ENCODE measurements at places on chromosomes 7 and 10.

DNA sequence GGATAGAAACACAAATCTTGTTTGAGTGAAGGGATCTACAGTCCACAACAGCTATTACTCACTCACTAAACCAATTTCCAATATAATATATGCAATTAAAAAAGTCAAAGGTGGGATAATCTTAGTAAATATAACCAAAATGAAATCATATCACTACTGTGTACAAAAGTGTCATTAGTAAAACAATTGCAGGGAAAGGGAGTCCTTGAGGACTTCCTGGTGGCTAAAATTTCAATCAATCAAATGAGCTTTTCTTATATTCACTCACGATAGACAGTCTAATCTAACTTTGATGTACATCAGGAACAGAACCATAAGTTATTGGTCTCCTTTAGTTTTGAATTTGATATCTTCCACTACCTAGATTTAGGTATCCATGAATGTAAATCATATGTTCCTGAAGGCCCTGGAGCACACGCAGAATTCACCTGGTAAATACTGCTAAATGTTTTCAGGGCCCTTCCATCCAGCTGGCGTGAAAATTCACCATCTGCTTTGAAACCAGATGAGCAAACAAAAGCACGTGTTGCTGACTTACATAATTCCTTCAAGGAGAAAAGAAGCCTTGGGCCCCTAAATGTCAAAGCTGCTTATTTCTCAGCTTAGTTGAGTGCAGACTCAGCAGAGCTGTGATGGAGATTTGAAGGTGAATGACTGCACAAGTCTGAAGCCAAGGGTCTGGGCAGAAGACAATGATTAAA lies 159.3 kb upstream of the TMEM196 start:
- H3K36me3 ChIP-seq, result no peaks in the 10 kb centered on the region
- H3K27ac ChIP-seq, result no peak overlapping the region
- no peak for DNase-seq

DNA sequence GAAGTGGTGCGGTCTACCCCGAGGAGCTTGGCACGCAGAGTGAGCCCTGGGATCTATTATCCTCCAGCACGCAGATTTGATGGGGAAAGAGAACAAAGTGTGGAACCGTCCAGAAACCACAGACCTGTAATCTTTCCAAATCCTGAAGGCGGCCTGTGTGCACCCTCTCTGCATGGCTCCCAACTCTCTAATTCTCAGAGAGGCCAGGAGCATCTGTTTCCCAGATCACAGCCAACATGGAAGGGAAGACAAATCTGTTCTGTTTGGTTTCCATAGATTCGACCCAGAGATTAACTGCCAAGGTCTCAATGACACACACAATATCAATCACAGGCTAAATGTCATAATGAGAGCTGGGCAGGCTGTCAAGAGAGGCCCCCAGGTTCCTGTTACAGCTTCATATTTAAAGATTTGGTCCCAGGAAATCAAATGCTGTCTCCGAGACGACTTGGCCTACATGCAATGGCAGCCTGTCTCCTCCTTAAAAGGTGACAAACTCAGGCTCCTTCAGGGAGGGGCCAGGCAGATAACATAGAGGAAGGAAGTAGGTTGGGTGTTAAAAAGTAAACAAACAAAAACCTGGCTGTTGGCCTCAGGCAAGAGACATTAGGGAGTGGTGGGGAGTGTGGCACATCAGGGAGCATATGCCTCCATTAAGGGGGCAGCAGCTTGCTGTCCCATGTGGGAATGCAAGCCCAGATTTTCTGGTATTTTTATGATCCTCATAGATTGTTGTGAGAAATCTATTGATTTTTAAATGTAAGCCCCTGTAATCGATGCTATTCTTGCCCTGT lies 48.8 kb upstream of the SAMD8 start:
- no peaks in the 10 kb centered on the region for H3K27me3 ChIP-seq
- H3K27ac ChIP-seq, result no peak overlapping the region
- H3K36me3 ChIP-seq, result no peaks in the 10 kb centered on the region

- peaks cover 2% of the 10 kb centered on the region for H3K36me3 ChIP-seq
- H3K4me1 ChIP-seq, result peaks cover 4% of the 10 kb centered on the region
- H3K27ac ChIP-seq, result no peak overlapping the region
- no peak overlapping the region for H3K4me3 ChIP-seq
These were observed 147.9 kb upstream of the FRMD4A start for GRCh38 chr10:14478604-14479003.

GRCh38 chr7:22720791-22721786 lies 5.9 kb upstream of the IL6 start:
- H3K4me1 ChIP-seq, result peaks cover 14% of the 10 kb centered on the region

- H3K27ac ChIP-seq, result no peak overlapping the region
- peaks cover 2% of the 10 kb centered on the region for H3K36me3 ChIP-seq
- no peak for DNase-seq
- H3K4me1 ChIP-seq, result peaks cover 8% of the 10 kb centered on the region
- no peak overlapping the region for H3K4me3 ChIP-seq
- peaks cover 20% of the 10 kb centered on the region for H3K27me3 ChIP-seq
These were observed 81.9 kb upstream of the C1GALT1 start for GRCh38 chr7:7100432-7100849.

- no peak overlapping the region for H3K27ac ChIP-seq
- no peaks in the 10 kb centered on the region for H3K4me1 ChIP-seq
- H3K36me3 ChIP-seq, result peaks cover 4% of the 10 kb centered on the region
- H3K27me3 ChIP-seq, result no peaks in the 10 kb centered on the region
- no peak for DNase-seq
These were observed 43.3 kb downstream of the DIP2C start for GRCh38 chr10:646118-646524.

DNA sequence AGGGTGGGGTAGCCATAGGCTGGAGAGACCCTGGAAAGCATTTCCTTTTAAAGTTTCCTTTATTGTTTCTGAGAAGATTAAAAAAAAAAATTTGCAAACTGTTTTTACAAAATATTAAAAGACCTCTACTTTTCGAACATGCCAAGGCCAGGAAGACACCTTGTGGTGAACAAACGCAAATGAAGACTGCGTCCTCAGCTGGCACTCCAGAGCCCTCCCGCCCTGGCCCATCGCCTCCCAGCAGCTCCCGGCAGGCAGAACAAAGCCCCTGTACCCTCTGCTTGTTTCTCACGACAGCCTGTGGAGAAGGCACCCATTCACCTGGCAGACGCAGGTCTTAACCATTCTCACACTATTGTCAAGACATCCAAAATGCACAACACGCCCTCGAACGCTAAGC lies 56.4 kb downstream of the ESYT2 start:
- H3K36me3 ChIP-seq, result peaks cover 4% of the 10 kb centered on the region
- H3K4me3 ChIP-seq, result no peak overlapping the region
- no peaks in the 10 kb centered on the region for H3K27me3 ChIP-seq
- no peak for DNase-seq
- peak overlapping the region; percentile 91 for H3K27ac ChIP-seq

DNA sequence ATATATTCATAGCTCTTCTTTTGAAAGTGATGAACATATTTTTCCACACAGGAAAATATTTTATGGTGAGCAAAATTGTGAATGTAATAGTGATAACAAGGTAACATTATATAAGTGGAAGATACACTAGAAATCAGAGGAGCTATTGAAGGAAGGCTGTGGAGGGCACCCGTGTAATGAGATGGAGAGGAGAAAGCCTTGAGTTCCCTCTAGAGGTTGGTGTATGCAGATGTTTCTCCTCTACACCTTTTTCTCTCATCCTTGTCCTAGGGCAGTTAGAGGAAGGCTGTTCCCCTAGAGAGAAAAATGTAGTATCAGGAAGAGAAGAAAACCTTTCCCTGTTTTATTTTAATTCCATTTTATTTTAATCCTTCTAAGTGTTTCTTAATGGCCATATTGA lies 54.6 kb upstream of the NRG3 start:
- DNase-seq, result no peak
- no peak overlapping the region for H3K27ac ChIP-seq
- H3K27me3 ChIP-seq, result no peaks in the 10 kb centered on the region
- no peaks in the 10 kb centered on the region for H3K36me3 ChIP-seq

- H3K36me3 ChIP-seq, result no peaks in the 10 kb centered on the region
- H3K4me3 ChIP-seq, result no peak overlapping the region
- no peaks in the 10 kb centered on the region for H3K4me1 ChIP-seq
- no peak for DNase-seq
- H3K27ac ChIP-seq, result no peak overlapping the region
- H3K27me3 ChIP-seq, result peaks cover 50% of the 10 kb centered on the region
These were observed 283.6 kb downstream of the ADRA2A start for GRCh38 chr10:111360260-111360925.
